Ascending aorta (tissue), 2 donors: ENCODE measurements at places on chromosomes 2 and 18. TPM values are rescaled to one million over a fixed set of nuclear protein-coding genes. Genes with fewer than 3 reads are reported as not detected.

GRCh38 chr18:57585855-57586250, 649 bp downstream of the FECH start:
- no peak for DNase-seq
- peaks cover 5% of the 10 kb centered on the region for H3K4me1 ChIP-seq
- H3K36me3 ChIP-seq, result no peaks in the 10 kb centered on the region
- no peaks in the 10 kb centered on the region for H3K27me3 ChIP-seq
- H3K4me3 ChIP-seq, result peak overlapping the region; percentile 83

- no peak overlapping the region for H3K4me3 ChIP-seq
- H3K4me1 ChIP-seq, result no peaks in the 10 kb centered on the region
- no peak overlapping the region for H3K27ac ChIP-seq
- no peaks in the 10 kb centered on the region for H3K27me3 ChIP-seq
Measured at GRCh38 chr18:45830917-45831316, 5.4 kb downstream of the SIGLEC15 start.

GRCh38 chr2:130843321-130843985, 6.7 kb downstream of the ARHGEF4 start:
- no peaks in the 10 kb centered on the region for H3K27me3 ChIP-seq
- H3K4me3 ChIP-seq, result no peak overlapping the region
- H3K4me1 ChIP-seq, result no peaks in the 10 kb centered on the region

- H3K27ac ChIP-seq, result no peak overlapping the region
- no peaks in the 10 kb centered on the region for H3K4me1 ChIP-seq
- no peaks in the 10 kb centered on the region for H3K27me3 ChIP-seq
- H3K36me3 ChIP-seq, result no peaks in the 10 kb centered on the region
- no peak for DNase-seq
Measured at GRCh38 chr2:26883956-26884355, 36.0 kb downstream of the DPYSL5 start.

DNA sequence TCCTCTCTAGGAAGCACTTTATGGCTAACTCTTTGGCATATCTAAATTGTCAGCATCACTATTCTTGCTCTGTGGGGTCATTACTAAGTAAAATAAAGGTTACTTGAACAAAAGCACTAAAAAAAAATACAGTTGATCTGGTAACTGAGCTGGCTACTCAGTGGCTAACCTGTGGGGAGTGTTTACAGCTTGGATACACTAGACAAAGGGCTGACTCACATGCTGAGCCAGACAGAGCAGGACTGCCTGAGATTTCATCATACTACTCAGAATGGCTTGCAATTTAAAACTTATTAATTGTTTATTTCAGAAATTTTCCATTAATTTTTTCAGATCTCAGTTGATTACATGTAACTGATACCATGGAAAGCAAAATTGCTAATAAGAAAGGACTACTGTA, 1690.4 kb upstream of the SLC39A10 start:
- no peak overlapping the region for H3K4me3 ChIP-seq
- H3K27ac ChIP-seq, result no peak overlapping the region
- no peaks in the 10 kb centered on the region for H3K4me1 ChIP-seq
- no peak for DNase-seq
- no peaks in the 10 kb centered on the region for H3K27me3 ChIP-seq

DNA sequence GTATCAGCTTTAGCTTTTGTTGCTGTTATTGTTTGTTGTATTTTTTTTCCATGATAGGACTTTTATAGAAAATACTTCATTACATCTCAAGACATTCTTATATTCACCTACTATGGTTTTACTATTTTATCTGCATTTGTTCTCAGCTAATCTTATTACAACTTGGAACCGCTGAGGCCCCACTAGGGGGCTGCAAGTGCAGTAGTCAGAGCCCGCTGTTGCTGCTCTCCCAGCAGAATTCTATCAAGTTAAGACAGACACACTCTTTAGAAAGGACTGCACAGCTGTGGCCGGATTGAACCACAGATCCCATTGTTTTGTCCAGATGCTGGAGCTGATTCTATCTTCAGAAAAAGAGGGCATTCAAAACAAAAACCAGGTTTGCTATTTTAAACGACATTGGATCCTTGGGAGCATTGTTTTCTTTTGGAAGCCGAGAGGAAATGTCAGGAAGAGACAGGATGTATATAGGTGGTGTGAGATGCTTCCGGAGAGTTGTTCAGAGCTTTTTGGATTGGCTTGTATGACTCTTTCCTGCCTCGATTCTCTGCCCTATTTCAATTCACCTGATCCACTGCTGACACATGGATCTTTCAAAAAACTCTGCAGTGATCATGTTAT, 105.7 kb upstream of the GAREM1 start:
- no peak overlapping the region for H3K27ac ChIP-seq
- no peaks in the 10 kb centered on the region for H3K36me3 ChIP-seq
- no peaks in the 10 kb centered on the region for H3K27me3 ChIP-seq
- no peaks in the 10 kb centered on the region for H3K4me1 ChIP-seq
- H3K4me3 ChIP-seq, result no peak overlapping the region

DNA sequence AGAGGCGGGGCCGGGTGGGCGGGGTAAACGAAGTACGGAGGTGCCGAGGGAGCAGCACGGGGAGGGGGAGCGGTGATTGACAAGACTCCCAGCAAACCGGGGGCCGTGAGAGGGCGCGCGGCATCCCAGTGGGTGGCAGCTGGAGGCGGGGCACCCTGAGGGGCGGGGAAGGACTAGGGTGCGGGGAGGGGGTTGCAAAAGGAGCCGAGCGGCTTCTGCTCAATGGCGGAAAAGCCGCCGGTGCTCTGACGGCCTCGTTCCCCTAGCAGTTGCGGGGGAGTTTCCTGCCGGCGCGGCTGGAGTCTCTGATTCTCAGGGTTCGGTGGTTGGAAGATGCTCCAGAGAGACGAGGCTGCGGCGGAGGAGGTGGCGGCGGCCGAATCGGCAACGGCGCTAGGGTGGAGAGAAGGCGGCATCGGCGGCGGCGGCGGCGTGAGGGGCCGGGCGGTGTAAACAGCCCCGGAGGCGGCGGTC, at the start of gene PPM1B:
Gene PPM1B (plus strand): TSS at position 195 of the 474 bp plus-strand sequence. CDS start 32,325 bp downstream, outside the sequence.
- H3K36me3 ChIP-seq, result no peaks in the 10 kb centered on the region
- H3K27me3 ChIP-seq, result no peaks in the 10 kb centered on the region
- H3K4me3 ChIP-seq, result peak within 1 kb of the TSS; percentile 88
- H3K27ac ChIP-seq, result peak within 1 kb of the TSS; percentile 99

DNA sequence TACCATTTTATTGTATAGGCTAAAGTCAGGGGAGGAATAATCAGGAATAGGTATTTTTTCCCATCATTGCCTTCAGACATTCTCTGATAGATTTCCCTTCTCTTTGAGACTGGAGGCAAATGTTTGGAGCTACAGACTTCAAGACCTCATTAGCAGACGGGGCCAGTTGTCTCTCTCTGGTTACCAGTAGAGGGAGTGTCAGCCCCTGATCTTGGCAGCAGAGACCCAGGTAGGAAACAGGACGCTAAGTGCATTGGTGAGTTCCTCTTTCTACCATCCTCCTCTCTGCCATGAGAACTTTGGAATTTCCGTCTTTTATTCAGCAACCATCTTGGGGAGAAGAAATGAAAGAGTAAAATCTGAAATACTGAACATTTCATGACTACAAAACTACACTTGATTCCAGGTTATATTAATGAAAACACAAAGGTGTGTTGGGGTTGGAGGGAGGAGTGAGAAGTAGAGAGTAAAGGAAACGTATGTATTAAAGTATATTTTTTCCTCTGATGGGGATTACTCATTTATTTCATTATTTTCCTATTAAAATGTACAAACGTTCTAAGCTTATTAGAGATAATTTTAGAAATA, 186.2 kb upstream of the GCFC2 start:
- H3K27me3 ChIP-seq, result no peaks in the 10 kb centered on the region
- H3K27ac ChIP-seq, result no peak overlapping the region
- H3K4me1 ChIP-seq, result no peaks in the 10 kb centered on the region
- no peak for DNase-seq

DNA sequence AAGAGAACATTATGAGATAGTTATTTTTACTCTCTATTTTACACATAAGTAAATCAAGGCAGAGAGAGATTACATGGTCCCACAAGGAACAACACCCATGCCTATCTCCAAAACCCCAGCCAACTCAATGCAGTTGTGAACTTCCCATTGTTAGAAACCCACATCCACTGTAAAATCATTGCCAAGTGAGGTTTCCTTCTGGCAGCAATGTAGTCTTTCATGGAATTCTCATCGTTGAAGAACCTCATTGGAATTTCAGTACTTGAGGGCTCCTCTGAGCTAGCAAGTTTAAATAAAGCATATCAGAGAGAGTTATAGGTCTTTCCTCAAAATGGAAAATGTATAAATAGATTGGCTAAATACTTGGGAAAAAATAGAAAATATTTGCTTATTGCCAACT, 105.2 kb downstream of the RAD51AP2 start:
- H3K36me3 ChIP-seq, result no peaks in the 10 kb centered on the region
- H3K4me1 ChIP-seq, result no peaks in the 10 kb centered on the region
- DNase-seq, result no peak
- no peaks in the 10 kb centered on the region for H3K27me3 ChIP-seq
- H3K27ac ChIP-seq, result no peak overlapping the region

- DNase-seq, result no peak
- H3K27ac ChIP-seq, result no peak overlapping the region
- H3K4me1 ChIP-seq, result no peaks in the 10 kb centered on the region
Measured at GRCh38 chr18:1916869-1917523, 654.3 kb downstream of the METTL4 start.

DNA sequence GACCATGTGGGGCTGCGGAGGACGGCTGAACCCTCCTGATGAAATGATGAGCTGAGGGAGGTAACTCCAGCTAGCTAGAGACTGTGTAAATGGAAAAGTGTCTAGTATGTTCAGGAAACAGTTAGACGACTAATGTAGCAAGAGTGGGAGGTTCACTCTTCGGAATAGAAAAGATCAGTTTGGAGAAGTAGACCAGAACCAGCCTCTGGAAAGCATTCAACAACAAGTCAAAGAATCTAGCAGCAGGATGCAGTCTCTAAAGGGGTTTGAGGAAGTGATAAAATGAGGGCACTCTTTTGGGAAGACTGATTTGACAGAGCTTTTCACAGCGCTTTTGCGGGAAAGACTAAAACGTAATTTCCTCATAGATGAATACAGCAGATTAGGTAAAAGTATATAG, 79.6 kb downstream of the GAREM1 start:
- no peaks in the 10 kb centered on the region for H3K36me3 ChIP-seq
- H3K4me3 ChIP-seq, result no peak overlapping the region
- DNase-seq, result no peak
- H3K4me1 ChIP-seq, result no peaks in the 10 kb centered on the region
- no peaks in the 10 kb centered on the region for H3K27me3 ChIP-seq
- no peak overlapping the region for H3K27ac ChIP-seq

DNA sequence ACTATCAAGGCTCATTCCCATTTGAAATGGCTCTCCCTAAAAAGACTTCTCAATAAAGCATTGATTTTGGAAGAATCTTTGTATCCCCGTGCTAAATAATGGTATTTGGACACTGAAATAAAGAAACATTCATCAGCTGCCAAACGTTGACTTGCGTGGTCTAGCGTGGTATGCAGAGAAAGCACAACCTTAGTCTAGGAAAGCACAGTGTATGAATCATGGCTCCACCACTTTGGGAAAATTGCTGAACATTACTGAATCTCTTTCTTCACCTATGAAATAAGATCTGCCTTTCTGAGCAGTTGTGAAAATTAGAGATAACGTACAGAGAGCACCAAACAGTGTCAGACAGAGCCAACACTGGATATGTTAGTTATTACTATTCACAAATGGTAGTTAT, 353.9 kb downstream of the SS18 start:
- H3K4me3 ChIP-seq, result no peak overlapping the region
- no peak for DNase-seq
- no peaks in the 10 kb centered on the region for H3K4me1 ChIP-seq

The PTRHD1 gene
- total RNA-seq, result 18.8 TPM

The ONECUT2 gene
- 0.11 TPM for total RNA-seq
